ENCODE measurements at places on chromosomes 3 and 15.

DNA sequence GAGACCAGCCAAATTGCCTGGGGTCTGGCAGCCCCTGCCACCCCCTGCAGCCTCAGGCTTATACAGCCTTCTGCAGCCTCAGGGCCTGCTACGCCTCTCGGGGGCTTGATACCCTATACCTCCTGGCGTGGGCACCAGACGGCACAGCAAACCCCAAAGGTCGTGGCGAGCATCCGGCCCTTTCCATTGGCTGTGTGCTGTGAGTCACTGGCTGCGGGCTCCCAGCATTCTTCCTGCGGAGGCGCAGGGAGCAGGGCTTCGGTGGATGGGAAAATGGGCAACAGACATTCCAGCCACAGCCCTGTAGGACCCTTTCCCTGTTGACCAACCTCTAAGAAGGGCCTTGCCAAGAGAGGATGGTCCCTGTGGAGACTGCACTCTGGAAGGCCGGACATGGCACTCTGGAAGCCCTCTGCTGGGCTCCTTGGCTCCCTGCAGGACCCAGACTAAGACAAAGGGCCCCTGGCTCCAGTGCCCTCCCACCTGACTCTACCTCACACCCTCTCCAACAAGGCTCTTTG, 59.6 kb downstream of the ITGA11 start:
- no peak for DNase-seq

- DNase-seq = peak; percentile 71
Observed at GRCh38 chr3:4656059-4656458, 162.9 kb downstream of the ITPR1 start.

- DNase-seq = peak; percentile 34
Observed at GRCh38 chr15:89812011-89812846, 2.4 kb downstream of the ANPEP start.

DNA sequence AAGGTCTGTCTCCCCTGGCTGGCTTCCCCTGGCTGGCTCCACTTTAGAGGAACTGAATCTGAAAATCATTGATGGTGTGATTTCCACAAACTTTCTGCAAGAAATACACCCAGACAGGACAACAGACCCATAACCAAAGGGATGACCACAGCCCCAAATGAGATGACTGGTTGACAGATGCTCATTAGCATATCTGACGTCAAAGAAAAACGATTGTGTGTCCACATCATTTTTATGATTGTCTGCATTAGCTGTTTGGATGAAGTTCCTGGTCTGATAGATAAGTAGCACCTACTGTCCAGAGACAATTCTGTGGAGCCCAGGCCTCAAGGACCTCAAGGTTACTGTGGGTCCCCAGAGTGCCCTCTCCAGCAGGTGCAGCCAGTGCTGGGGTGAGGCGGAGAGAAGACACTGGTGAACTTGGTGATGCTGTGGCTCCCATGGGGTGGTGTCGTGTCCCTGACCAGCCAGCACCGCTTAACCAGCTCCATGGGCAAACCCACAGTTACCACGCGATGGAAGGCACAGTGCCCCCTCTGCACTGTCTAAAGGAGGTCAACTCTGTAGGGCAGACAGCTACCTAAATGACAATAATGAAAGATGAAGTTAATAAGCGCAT, 127.4 kb downstream of the NSMCE3 start:
- no peak for DNase-seq

- no peak for DNase-seq
Observed at GRCh38 chr15:41921639-41922038, 27.8 kb upstream of the SPTBN5 start.

GRCh38 chr15:39756806-39757522, 25.7 kb downstream of the FSIP1 start:
- DNase-seq = no peak

DNA sequence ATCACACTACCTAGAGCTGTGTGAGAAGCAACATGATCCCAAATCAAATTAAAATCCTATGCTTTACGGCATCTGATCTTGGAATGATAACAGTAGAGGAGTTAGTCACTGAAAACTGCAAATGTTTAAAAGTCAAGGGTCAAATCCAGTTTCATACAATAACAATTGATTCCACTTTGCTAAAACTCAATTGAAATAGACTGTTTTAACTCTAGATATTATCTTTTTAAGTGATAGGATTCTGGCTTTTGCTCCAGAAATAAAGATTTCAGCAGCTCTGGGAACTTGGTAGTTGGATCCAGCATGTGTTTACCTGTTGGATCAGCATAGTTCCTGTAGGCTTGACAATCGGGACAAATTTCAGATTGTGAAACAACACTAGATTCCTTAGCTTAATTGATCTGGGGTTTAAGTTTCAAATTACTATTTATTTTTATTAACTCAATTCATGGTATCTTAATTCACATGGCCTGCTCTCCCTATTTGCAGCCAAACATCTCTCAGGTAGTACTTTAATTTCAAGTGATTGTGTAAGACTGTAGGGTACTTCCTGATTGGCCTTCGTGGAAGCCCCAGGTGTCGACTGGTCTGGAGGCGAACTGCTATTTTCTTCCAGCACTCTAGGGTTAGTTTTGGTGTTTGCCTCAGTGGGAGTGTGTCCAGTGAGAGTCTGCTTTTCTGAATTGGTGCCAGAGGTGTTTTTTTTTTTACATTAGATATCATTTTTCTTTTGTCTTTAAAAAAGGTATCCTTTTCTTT, 16.6 kb downstream of the NFKBIZ start:
- no peak for DNase-seq

- no peak for DNase-seq
Observed at GRCh38 chr3:126419886-126420786, 25.4 kb downstream of the CFAP100 start.

DNA sequence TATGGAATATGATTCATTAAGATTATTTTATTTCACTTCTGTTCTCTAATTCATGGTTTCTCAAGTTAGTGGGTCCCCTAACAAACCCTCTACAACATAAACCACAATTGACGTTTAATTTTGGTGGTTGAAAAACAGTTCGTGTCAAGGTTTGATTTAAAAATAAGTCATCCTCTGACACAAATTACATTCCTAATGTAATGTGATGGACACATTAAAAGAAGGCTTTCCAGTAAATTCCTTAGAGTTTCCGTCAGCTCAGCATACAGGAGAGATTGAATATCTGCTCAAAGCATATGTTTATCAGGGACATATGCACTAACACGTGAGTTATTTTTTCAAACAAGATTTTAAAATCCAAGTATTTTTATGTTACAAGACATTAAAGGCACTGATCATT, 626.5 kb upstream of the ADAMTS9 start:
- no peak for DNase-seq

- DNase-seq = peak; percentile 38
Observed at GRCh38 chr15:90004671-90005070, 3.5 kb downstream of the ZNF710 start.

DNA sequence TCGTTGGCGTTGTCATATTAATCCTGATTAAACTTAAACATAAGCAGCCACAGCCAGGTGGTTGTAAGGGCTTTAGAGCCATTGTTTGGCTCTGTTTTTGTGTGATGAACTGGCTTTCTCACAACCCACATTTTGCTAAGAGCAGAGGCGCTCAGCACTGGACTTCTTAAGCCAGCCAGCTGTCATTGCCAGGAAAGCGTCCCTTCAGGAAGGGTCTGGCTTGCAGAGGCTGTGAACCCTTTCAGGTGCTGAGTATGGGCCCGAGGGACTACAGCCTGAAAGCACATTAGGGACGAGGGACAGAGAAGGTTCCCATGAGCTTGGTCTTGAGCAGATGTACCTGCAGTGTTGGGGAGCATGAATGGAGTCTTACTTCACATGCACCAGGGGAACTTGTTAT, 112.3 kb downstream of the CHCHD6 start:
- no peak for DNase-seq

DNA sequence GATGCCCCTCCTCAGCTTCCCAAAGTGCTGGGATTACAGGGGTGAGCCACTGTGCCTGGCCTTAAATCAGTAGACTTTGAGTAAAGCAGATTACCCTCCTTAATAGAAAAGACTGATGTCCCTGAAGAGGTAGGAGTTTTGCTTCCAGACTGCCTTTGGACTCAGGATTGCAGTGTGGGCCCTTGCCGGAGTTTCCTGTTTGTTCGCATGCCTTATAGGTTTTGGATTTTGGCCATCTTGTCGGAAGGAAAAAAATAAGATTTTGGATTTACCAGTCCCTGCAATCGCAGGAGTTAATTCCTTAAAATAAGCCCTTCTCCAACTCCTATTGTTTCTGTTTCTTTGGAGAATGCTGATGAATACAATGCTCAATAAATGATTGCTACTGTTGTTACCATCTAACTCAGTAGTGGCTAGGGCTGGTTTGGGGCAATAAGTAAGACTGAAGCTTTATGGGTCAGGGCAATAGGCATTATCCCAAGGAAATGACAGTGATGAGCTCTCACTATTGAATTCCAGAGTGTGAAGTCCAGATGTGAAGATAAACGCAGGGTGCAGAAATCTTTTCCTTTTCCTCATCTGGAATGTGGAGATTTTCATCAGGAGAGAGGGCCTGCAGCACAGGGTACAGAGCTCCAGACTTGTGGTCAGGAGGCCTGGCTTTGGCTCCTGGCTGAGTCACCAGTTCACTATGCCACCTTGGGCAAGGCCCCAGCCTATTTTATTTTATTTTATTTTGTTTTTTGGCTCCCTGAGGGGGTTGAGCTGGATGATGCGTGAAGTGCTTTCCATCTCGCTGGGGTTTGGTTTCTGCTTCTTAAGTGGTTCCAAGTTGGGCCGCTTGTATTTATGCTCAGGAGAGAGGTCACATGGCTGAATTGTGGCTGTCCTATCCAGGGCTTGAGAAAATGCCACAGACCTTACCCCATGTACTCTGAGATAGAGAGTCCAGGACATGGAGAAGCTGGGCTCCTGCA, 25.3 kb downstream of the FOXL2 start:
- DNase-seq = no peak

DNA sequence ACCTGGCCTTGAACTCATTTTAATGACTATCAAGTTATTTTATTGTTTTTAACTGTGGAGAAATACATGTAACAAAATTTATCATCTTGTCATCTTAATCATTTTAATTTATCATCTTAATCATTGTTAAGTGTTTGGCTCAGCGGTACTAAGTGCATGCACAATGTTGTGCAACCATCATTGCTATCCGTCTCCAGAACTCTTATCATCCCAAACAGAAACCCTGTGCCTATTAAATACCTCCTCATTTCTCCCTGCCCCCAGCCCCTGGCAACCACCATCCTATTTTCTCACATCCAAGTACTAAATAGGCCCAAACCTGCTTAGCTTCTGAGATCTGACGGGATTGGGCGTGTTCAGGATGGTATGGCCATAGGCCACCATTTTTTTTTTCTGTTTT, 51.5 kb upstream of the UBP1 start:
- DNase-seq = no peak

GRCh38 chr15:57251308-57251707, 125.0 kb upstream of the CGNL1 start:
- no peak for DNase-seq

DNA sequence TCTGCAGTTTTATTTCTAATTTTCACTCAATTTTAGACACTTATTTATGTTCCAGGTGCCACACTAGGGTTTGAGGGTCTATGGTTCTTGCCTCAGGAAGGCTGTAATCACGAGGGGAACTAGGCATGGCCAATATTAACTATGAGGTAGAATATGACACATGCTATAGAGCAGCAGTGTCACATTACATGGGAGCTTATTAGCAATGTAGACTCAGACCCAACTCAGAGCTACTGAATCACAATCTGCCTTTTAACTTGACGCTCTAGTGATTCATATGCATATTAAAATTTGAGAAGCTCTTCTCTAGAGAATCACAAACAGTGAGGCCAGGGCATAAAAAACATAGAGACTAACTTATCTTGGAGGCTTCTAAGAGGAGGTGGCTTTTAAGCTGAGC, 32.8 kb upstream of the MRPL3 start:
- DNase-seq = no peak

DNA sequence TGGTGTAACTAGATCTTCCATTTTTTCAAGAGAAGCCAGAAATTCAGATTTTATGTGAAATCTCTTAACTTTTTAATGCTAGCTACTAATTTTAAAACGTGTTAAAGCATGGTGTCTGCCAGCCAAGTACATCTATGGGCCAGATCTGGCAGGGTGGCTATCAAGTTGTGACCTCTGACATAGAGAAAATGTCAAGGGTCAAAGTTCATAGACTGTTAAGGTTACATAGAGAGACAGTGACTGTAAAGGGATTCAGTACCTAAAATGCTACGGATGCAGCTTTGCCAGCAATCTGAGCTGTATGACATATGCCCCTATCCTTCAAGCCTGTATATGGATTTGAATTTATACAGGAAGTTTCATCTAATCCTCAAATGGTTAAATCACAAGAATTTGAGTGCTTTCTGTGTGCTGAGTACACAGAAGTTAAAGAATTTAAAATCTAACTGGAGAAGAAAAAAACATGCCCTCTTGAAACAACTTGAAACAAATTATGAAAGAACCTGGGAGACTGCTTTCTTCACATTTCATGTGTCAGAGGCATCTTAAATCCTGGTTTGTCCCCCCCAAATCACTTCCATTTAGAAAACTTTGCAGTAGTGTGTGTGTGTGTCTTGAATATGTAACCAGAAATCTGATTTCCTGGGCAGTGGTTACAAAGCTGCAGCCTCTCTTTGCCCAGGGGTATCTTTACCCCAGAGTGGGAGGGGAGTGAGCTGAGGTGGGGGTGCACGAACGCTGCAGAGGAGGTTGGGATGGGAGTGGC, 895 bp upstream of the ARHGAP31 start:
- no peak for DNase-seq

GRCh38 chr15:79091204-79091867, 756 bp upstream of the RASGRF1 start:
- peak; percentile 37 for DNase-seq

DNA sequence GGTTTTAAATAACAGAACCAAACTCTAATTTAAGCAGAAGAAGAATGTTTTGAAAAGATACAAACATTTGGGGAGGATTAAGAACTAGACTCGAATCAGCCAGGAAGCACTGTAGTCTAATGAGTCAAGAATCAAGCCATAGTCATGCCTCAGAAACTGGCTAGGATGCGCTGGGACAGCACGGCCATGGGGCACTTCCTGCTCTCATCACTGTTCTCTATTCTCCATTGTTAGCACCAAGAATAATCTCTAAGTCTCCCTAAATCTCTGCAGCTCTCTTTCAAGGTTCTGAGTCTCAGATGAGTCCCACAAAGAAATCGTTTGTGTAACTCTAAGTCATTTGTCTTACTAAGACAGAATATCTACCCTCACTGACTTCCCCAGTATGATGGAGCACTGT, 399.0 kb upstream of the KCNMB2 start:
- no peak for DNase-seq

- DNase-seq = no peak
Observed at GRCh38 chr3:63050548-63051177, 175.4 kb upstream of the CADPS start.

DNA sequence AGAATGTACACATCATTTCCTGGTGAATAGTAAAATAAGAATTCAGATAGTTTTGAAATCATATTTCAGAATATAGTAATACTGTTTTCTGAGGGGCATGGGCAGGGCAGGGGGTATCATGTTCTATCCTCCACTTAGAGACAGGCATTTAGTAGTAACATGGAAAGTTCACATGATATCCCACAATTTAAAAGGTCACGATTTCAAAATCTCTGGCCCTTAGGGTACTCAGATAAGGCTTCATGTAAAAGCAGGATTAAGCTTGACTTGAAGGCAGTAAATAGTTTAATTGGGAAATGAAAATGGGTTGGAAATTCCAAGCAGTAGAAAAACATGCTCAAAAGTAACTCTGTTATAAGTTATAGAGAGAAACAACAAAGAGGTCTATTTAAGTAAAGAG, 353.2 kb upstream of the AGTR1 start:
- DNase-seq = no peak

- no peak for DNase-seq
Observed at GRCh38 chr3:72634128-72634527, 214.1 kb downstream of the SHQ1 start.

- DNase-seq = peak; percentile 20
Observed at GRCh38 chr15:64046421-64047153, at the start of gene DAPK2. TSS of gene DAPK2 (minus strand) at chr15:64046485. CDS start at chr15:64040261, 6,224 bp downstream.
